ENCODE measurements at places on chromosomes 11 and 22.

DNA sequence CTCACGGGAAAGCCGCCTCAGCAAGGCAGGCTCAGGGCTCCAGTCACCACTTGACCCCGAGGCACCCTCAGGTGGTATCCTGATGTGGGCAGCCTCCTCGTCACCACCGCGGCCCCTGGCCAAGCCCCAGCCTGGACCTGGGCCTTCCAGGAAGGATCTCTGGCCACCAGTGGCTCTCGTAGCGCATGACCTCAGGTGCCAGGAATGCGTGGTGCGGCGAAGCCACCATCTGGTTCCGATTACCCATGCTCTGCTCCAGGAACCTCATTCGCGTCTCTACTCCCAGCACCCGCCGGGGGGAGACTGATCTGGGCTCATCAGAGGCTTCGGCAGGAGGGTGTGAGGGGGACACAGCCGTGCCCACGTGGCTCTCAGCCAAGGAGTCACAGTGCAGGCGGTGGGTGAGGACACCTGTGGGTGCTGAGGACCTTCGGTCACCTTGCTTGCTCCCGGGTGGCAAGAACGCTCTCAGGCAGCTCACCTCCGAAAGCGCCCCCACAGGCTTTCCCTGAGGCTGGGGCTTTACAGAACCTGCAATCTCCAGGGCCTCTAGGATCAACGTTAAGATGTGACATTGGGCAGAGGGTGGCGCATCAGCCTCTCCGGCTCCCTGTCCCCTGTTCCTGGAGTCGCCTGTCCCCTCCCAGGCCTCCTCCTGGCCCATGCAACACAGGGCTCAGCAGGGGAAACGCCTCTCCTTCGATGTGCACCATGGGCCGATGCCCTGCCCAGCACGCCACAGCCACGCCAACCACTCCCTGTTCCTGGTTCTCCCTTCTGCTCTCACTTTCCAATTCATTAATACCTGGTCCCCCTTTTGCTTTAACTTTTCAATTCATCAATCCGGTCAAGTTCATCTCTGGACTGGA lies 39.0 kb downstream of the TBX1 start:
- DNase-seq: no peak

GRCh38 chr22:36129071-36129470 lies 31.5 kb downstream of the APOL3 start:
- DNase-seq: no peak

GRCh38 chr22:18995327-18995711 lies 59.2 kb upstream of the PRODH start:
- DNase-seq: no peak

- no peak for DNase-seq
Observed at GRCh38 chr22:22681221-22681739, 36.9 kb downstream of the GGTLC2 start.

DNA sequence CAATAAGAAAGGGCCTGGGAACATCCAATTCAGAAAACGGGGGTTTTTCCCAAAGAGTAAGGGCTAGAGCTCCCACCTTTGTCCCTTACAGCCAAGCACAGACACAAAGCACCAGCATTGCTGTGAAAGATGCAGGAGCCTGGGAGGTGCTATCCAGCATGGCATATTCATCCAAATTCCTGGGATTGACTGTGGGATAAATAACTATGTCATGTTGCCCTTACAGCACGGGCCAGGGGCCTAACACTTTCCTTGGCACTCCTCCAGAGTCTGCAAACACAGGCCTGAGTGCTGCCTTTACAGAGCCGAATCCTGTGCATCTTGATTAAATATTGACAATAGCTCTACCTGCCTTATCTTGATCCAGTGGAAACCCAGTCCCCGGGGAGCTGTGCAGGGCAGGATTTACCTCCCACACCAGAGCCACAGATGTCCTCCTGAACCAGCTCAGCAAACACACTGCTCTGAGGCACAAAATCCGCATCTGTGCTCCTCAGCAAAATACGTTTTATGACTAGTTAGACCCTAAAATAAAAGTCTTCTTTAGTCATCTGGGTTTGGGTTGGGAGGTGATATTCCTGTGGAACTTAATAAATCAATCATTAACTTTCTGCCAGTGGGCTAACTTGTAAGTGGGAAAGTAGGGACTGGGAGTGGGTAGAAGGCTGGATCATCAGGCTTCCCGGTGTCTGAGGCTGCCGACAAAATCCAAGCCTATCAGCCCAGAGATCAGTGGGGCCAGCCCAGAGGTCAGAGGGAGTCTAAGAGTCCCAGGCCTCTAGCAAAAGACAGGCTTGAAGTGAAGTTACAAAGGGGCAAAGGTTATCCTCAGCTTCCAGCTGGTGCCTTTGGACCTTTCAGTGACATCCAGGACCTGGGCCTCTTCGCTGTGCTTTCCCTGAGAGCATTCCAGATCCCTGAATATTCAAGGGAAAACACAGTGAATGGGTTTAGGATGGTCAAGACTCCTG lies 36.5 kb downstream of the POU2AF3 start:
- no peak for DNase-seq
